ENCODE measurements at places on chromosomes 1 and 21. TPM values are rescaled to one million over a fixed set of nuclear protein-coding genes. Genes with fewer than 3 reads are reported as not detected.

The LCK gene
- total RNA-seq, result 57.0 TPM

The PIGC gene
- 21.9 TPM for total RNA-seq

- peak overlapping the region; percentile 81 for H3K27ac ChIP-seq
- peaks cover 13% of the 10 kb centered on the region for H3K4me1 ChIP-seq
- H3K36me3 ChIP-seq, result peaks cover 46% of the 10 kb centered on the region
- no peak for DNase-seq
- no peak overlapping the region for H3K4me3 ChIP-seq
Observed at GRCh38 chr1:23964235-23964668, 4.6 kb downstream of the PNRC2 start.

The EYA3 gene
- 29.4 TPM for total RNA-seq

The PSRC1 gene
- 56.9 TPM for total RNA-seq

The TSNAX gene
- 38.0 TPM for total RNA-seq

GRCh38 chr1:24884751-24885150 lies 45.3 kb downstream of the RUNX3 start:
- no peak for DNase-seq
- H3K36me3 ChIP-seq, result no peaks in the 10 kb centered on the region
- no peak overlapping the region for H3K27ac ChIP-seq
- H3K4me1 ChIP-seq, result no peaks in the 10 kb centered on the region
- H3K4me3 ChIP-seq, result no peak overlapping the region
